Urinary bladder (tissue), 4 donors: ENCODE measurements at places on chromosomes 11 and 22. TPM values are rescaled to one million over a fixed set of nuclear protein-coding genes. Genes with fewer than 3 reads are reported as not detected.

The BLID gene
- not detected for polyA plus RNA-seq

The OR4A16 gene
- polyA plus RNA-seq = not detected

The CLCF1 gene
- polyA plus RNA-seq = 9.2 TPM

The HTR3B gene
- polyA plus RNA-seq = not detected

The PTPRJ gene
- 3.1 TPM for polyA plus RNA-seq

DNA sequence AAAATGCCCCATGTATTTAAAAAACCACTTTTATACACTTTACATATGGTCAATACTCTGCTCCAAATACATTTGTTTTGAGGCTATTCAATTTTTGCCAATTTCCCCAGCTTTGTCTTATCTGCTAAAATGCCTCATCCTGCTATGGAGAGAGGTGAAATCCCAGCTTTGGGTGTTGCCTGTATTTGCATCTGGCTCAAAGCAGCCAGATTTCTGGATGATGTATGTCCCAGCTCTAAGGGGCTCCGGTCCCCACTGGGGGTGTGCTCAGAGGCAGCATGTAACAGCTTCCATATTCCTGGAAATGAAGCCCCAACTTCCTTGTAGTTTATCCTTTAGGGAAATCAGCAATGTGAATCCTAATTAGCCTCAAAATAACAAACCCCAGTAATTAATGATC is 59.5 kb downstream of the WT1 start:
- no peak for DNase-seq

GRCh38 chr22:46651316-46651715 is 31.1 kb downstream of the GRAMD4 start:
- DNase-seq = no peak

DNA sequence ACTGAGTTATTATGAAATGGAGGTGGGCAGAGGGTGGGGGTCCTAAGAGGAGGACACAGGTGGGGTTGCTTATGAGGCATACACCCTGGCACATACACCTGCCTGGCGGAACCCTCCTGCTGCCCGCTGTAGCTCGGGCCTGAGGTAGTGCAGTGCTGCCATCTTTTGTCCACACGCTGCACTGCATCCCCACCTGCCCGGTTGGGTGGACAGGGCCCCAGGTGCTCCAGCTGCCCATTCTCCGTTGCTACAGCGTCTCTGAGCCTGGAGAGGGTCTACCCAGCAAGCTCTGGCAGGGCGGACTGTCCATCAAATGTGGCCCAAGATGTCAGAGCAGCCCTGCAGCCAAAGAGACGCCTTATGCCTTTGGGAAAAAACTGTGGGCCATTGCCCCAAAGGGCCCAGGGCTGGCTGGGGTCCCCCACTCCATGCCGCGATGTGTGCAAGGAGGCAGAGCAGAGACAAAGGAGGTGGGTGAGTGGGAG is 131.2 kb downstream of the BUD13 start:
- no peak for DNase-seq

DNA sequence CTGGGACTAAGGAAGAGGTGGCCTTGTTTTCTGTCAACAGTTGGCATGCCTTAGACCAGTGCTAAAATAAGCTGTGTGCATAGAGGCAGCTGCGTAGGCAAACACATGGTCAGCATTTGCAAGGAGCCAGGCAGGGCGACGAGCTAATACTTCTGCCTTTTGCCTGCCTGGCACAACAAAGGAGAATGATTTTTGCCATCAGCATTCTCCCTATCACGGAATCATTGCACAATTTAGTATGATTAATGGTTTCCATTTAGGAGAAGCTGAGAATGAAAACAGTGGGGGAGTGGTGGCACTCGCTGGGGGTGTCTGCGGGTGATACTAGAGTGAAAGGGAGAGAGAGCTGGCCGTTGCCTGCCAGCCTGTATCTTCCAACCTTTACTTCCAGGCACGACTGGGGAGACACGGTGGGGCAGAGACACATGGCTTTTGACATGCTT is 336.0 kb downstream of the CADM1 start:
- DNase-seq = no peak

- DNase-seq = no peak
Observed at GRCh38 chr11:116793772-116794097, 2.1 kb upstream of the APOA5 start.

- no peak for DNase-seq
Observed at GRCh38 chr22:40218723-40219294, 41.1 kb downstream of the TNRC6B start.

- no peak for DNase-seq
Observed at GRCh38 chr11:33402066-33402465, 144.9 kb downstream of the HIPK3 start.

- DNase-seq = no peak
Observed at GRCh38 chr22:44212936-44213335, 32.2 kb downstream of the PARVG start.

GRCh38 chr11:126339863-126340434 is 15.5 kb upstream of the ST3GAL4 start:
- DNase-seq = no peak

GRCh38 chr11:41609511-41609910 is 150.1 kb upstream of the LRRC4C start:
- no peak for DNase-seq

DNA sequence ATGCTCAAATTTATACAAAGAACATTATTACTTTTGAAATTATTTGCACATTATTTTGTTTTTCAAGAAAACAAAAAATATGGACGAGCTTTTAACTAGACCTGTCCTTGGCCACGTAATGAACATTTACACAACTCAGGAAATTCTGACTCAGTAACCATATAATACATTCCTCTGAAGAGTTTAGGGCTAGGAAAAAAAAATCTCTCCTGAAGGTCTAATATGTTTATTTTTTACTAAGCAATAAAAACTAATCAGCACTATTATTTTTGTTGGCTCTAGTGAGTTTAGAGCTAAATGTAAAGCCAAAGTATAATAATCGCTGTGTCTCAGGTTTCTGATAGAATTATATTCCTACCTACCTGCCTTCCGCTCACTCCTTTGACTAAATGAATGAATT is 187.5 kb downstream of the SWAP70 start:
- no peak for DNase-seq

DNA sequence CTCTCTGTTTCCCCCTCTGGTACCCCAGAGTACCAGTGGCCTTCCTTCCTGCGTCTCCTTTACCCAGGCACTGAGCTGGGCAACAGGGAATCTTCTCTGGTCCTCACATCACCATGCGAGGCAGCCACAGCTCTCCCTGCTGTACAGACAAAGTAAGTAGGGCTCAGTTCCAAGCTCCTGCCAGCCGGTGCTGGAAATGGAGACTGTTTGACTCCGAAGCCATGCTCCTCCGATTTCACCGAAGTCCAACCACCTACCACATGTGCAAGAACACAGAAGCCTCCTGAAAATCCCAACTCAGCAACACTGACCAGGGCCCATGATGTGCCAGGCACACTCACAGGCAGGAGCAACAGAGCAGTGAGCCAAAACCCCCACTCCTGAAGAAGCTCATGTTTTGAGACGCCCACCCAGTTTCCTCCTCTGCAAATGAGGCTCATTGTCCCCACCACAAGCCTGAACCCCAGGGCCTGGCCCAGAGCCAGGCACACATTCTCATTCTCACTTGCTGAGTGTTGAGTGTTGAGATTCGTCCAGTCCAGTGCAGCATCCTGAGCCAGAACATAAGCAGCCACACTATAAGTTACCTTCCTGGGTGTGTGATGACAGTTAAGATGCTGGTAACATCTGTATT is 156.0 kb downstream of the MPPED1 start:
- DNase-seq = no peak

- DNase-seq = no peak
Observed at GRCh38 chr11:121571506-121571905, 118.7 kb upstream of the SORL1-AS1 start.
